PC-9 (cell line): ENCODE measurements at places on chromosomes 4 and X. TPM values are rescaled to one million over a fixed set of nuclear protein-coding genes. Genes with fewer than 3 reads are reported as not detected.

GRCh38 chrX:23902419-23902818, 5.3 kb downstream of the APOO start:
- H3K27me3 ChIP-seq = no peaks in the 10 kb centered on the region
- no peaks in the 10 kb centered on the region for H3K36me3 ChIP-seq
- H3K4me1 ChIP-seq = peaks cover 53% of the 10 kb centered on the region

GRCh38 chr4:185209031-185209851, at the start of gene SNX25:
Gene SNX25 (plus strand): TSS chr4:185209598. CDS start chr4:185209827, 229 bp downstream.
- no peaks in the 10 kb centered on the region for H3K36me3 ChIP-seq
- H3K27ac ChIP-seq = peak within 1 kb of the TSS; percentile 55
- peak within 1 kb of the TSS; percentile 80 for H3K4me3 ChIP-seq

GRCh38 chr4:77872723-77873445, 10.3 kb downstream of the MRPL1 start:
- no peak overlapping the region for H3K27ac ChIP-seq
- no peaks in the 10 kb centered on the region for H3K27me3 ChIP-seq
- no peaks in the 10 kb centered on the region for H3K4me1 ChIP-seq

- H3K27me3 ChIP-seq = no peaks in the 10 kb centered on the region
- DNase-seq = no peak
- H3K27ac ChIP-seq = no peak overlapping the region
- H3K4me3 ChIP-seq = no peak overlapping the region
These were observed 2.7 kb upstream of the MAML3 start for GRCh38 chr4:140156529-140157171.

Gene SOWAHB
- 6.2 and 7.7 TPM in 2 replicates for total RNA-seq
